ENCODE measurements at places on chromosomes 4 and X. TPM values are rescaled to one million over a fixed set of nuclear protein-coding genes. Genes with fewer than 3 reads are reported as not detected.

- DNase-seq, result no peak
Observed at GRCh38 chr4:74308215-74308614, at the start of gene EPGN. Gene EPGN (plus strand): TSS chr4:74308470. CDS start chr4:74308534, 64 bp downstream.

- DNase-seq, result no peak
Observed at GRCh38 chr4:187422655-187423054, 572.9 kb upstream of the ZFP42 start.

- no peak for DNase-seq
Observed at GRCh38 chr4:118772767-118773428, 63.0 kb downstream of the SEC24D start.

DNA sequence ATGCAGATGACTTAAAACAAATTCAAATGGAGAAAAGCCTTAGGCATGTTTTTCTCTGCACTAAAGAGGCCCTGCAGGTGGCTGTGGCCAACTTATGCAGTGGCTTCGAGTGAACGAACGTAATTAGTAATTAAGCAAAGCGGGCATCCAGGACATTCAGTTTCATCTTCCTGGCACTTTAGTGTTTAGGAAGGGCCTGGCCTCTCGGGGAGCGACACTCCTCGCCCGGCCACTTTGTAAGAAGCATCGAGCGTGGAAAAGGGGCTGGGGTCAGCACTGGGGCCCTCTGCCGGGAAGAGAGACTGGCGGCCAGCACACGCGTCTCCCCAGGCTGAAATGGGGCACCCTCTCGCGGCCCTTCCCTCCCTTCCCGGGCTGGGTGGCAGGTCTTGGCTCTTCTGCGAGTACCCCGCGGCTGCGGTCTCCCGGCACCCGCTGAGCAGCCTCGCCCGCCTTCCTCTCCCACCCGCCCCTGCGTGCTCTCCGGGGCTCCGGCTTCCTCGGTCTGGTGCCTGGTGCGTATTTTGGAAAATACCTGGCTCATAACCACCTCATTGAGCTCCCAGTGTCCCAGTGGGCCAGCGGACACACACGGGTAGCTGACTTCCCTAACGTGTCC is 677 bp upstream of the CYP4V2 start:
- DNase-seq, result peak; percentile 50

DNA sequence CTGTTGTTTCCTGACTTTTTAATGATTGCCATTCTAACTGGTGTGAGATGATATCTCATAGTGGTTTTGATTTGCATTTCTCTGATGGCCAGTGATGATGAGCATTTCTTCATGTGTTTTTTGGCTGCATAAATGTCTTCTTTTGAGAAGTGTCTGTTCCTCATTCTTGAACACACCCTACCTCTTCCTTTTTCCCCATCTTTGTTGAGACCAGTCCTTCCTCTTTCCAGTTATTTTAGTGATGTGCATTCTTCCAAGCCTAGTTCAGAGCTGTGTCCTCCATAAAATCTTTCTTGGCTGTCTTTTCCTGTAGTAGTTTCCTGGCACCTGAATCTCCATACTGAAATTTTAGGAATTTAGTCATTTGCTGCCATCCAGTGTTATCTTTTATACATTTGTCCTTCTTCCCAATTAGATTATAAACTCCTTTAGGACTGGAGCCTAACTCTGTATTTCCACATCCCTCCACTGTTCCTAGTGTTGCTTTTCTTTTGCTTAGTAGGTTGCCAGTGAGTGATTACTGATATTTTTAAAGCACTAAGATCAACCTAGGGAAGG is 11.4 kb downstream of the FHIP1A start:
- DNase-seq, result no peak

DNA sequence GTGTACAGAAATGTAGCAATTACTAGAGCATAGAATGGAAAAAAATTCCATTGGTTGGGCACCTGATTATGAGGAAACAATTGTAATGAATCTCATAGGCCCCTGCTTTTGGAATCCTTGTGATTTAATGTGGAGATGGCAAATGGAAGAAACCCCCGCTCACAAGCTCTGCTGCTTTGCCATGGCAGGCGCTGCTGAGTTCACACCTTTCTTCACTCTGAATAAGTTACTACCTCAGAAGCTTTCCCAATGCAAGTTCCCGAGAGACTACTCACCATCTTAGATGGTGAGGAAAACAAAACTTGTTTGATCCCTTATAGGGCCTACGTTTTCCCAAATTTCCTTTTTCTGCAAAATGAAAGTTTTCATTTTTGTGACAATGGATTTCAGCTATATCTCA is 266.6 kb upstream of the TAPT1 start:
- DNase-seq, result peak; percentile 32

RIPPLY1 gene
- not detected for polyA plus RNA-seq

IGFBP7 gene
- polyA plus RNA-seq, result 13.2 TPM

GRCh38 chr4:16745009-16745635 is 153.3 kb downstream of the LDB2 start:
- DNase-seq, result no peak

GRCh38 chr4:122764821-122765215 is 32.3 kb downstream of the BBS12 start:
- no peak for DNase-seq

Measured in GM23338 (cell line).